ENCODE measurements at places on chromosomes 7 and 10.

GRCh38 chr7:14834883-14835282 lies 67.7 kb downstream of the DGKB start:
- DNase-seq, result no peak

- no peak for DNase-seq
Measured at GRCh38 chr10:110313674-110314073, 9.0 kb upstream of the SMNDC1 start.

DNA sequence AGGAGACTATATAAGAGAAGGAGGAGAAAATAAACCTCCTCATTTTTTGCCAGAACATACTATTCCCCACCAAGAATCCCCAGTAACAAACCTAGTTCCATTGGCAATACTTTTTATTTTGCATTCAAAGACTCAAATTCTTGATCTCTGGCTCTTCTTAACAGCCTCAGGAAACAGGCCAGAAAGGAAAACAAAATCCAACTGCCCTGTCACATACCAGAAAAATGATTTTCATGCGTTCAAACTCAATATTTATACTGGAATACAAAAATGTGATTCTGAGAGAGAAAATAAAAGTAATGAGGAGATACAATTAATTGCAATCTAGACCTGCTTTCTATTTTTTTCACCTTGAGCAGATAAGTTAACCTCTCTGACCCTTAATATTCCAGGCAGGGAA lies 435.9 kb upstream of the AUTS2 start:
- DNase-seq, result no peak

DNA sequence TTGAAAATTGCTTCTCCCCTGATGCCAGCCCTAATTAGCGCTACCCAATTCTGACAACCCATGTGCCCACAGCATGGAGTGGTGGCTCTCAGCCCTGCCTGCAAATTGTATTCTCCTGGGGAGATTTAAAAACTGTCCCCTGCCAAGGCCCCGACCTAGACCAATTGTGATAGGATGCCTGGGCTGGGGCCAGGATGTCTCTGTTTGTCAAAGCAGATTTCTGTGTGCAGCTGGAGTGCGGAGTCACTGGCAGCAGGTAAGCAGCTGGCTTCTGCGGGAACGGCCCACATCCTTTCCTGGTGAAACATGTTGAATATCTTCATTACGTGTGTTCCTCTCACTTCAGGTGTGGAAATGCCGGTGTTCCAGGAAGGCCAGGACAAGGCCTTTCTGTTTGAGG lies 238.6 kb downstream of the WDR37 start:
- DNase-seq, result no peak

DNA sequence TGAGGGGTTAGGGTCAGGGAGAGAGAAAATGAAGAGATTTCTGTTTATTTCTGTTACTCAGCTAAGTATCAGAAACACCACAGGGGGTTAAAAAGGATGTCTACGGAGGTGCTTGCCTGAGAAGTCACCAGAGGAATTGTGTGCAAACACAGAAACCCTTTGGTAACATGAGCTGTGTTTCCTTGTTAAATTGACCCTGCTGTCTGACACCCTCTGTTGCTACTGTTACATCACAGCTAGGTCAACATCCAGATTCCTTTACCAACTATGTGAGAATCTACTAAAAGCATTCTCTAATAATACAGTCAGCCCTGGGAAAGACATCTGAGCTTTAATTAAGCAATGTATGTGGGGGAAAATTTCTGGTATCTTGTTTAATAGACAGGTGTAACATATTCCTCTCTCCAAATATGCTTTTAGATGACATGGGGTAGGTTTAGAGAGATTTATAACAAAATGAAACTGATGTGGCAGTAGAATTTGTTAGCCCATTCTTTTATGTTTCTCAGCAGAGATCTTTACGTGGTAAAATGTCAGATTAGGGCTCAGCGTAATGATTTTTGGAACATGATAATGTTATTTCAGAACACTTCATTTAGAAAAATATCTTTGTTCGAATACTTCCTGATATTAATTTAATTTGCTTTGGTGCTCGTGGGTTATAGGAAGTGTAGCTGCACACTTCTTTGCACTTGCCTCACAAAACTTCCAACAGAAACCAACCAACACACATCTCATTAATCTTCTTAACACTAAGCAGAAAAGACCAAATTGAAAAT lies 168.0 kb upstream of the AHR start:
- no peak for DNase-seq
